ENCODE measurements at places on chromosomes 7 and 10.

GRCh38 chr10:116364868-116365267, 40.6 kb downstream of the CCDC172 start:
- DNase-seq: peak; percentile 45

DNA sequence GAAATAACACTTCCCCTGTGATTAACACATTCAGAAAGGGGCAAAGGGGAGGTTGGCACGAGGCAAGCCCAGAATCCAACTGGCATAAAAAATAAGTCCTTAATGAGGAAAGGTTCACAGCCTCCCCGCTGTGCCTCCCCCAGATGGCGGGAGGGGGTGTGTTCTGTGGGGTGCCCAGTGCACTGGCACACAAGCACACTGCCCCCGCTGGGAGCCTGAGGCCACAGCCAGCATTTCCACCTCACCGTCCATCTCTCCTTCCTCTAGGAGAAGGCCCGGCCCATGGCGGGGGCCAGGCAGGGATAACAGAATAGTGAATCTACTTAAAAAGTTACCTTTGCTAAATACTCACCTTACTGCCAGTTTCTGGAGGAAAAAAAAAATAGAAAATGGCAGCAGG, 43.2 kb downstream of the PRKAG2 start:
- no peak for DNase-seq

- no peak for DNase-seq
Observed at GRCh38 chr7:30159698-30160143, 24.9 kb downstream of the MTURN start.

GRCh38 chr7:135597926-135598305, 40.2 kb downstream of the NUP205 start:
- DNase-seq: no peak

GRCh38 chr10:45599021-45599603, 73.5 kb downstream of the ZFAND4 start:
- DNase-seq: no peak

GRCh38 chr10:95650232-95650631, 6.3 kb downstream of the ALDH18A1 start:
- DNase-seq: no peak

GRCh38 chr10:118732245-118733165, 22.3 kb downstream of the CACUL1 start:
- DNase-seq: no peak

- no peak for DNase-seq
Observed at GRCh38 chr7:154978017-154978416, 24.9 kb downstream of the PAXIP1 start.

DNA sequence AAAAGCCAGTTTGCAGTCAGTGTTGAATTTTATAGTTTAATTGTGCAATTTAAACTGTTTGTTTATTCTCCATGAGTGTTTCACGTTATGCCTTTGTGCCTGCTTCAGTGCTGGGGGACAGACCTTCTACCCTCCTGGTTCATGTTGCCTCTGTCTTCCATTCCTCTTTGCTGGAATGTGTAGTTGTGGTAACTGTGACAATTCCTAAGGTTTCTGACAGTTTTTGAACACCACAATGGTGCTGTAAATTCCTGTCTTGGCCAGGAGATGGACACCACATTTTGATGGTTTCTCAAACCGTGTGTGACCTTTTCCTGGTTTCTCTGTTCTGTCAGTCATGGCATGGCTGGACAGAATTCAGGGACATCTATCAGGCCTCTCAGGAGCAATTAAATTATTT, 201.7 kb downstream of the BICC1 start:
- no peak for DNase-seq

DNA sequence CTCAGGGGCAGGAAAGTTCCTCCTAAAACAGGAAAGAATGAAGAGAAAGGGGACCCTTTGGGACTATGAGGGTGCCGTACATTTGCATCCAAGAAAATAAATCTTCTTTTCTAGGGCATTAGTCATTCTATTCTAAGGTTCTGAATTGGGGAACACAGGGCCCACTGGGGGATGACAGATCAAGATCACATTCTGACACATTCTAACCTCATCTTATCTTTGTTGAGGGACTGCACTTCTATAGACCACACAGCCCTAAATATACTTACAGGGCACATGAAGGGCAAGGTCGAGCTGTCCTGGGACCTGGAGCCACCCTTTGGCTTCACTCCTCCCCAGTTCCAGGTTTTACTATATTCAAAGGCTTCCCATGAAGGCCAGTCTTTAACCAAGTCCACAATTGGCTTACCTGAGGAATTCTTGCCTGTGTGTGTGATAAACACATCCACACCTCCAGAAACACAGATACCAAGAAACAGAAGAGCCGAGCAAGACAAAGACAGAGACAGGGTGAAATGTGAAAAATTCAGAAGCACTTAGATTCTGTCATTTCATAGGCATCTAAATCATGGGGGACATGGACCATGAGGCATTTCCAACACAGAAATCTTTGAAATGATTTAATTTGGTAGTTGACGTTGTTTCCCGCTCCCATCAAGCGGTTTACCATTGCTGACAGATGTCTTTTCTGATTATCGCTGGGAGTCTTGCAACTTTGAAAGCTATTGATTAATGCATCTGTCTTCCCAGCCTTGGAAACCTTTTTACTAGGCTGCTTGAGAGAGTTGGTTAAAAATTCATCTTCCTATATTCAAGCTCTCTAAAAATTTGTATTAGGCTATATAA, 75.8 kb downstream of the CCDC71L start:
- DNase-seq: no peak

DNA sequence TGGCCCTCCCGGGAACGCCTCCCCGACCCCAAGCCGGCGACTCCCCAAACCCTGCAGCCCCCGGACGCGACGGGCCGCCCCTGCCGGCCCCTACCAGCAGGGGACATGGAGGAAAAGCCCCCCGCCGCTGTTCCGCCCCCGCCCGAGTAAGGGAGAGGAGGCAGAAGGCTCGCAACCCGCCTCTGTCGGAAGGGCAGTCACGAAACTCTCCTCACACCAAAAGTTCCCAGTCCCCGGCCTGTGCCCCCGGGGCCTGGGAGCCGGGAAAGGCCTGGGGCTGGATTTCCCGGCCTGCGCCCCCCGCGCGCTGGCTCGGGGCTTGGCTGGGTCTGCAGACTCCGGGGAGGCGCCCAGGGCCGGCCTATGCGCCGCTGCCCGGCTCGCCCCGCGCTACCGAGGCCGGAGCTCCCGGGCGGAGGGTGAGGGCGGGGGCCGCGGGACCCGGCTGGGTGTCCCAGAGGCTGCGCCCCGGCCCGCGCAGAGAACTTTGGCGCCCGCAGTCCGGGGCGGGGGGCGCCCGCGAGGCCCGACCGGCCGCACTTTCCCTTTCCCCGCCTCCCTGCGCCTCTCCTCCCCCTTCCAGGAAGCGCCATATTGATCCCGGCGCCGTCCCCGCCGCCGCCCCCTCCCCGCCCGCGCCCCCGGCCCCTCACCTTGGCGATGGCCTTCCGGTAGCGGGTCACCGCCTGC, 728 bp downstream of the PARD3 start:
- DNase-seq: no peak

DNA sequence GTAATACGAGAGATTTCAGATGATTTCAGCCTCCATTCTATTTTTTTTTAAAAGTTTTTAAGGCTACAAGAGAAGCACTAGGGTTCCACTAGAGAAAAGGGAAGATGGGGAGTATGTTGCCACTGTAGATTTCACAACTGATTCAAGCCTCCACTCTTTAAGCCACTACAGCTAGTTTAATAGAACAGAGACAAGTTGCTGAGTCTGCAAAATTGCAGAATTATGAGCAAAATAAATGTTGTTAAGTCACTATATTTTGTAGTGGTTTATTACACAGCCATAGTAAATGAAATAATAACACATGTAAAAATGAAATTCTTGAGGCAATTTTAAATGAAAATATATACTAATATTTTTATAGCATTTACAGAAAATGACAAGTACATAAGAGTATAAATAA, 96.0 kb upstream of the POT1 start:
- DNase-seq: no peak

DNA sequence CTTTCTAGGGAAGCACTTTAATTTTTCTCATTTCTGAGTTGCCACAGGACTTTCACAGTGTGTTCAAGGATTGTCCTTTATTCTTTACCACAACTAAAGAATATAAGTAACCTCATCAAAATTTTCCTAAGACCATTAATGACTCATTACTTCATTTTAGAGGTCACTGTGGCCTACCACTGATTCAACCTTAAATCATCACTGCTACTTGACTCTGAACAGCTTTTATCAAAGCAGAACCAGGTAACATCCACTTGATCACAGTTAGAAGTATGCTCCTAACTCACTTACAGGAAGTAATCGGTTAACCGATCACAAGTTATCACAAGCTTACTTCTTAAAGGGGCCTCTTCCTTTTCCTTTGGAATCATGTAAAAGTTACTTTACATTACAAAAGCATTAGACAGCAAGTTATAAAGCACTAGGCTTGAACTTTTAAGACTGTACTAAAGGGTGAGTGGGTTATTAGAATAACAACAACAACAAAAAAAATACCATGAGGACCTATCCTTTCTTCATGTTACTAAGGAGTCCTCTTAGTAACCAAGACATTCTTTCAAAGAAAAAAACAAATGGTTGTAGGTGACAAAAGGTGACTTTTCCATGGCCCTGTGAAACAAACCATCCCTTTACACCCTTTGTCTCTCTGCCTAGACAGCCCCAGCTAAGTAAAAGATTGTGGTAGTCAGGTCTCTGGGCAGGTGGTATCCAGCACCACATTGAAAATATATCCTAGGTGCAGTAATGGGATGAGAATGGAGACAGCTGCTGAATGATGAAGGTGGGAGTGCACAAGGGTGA, 40.0 kb upstream of the PDK4 start:
- no peak for DNase-seq

- no peak for DNase-seq
Observed at GRCh38 chr10:110323503-110323902, 18.8 kb upstream of the SMNDC1 start.

- no peak for DNase-seq
Observed at GRCh38 chr10:73439605-73440312, 6.4 kb upstream of the MSS51 start.

- DNase-seq: no peak
Observed at GRCh38 chr7:24654305-24654704, 81.1 kb downstream of the PALS2 start.

DNA sequence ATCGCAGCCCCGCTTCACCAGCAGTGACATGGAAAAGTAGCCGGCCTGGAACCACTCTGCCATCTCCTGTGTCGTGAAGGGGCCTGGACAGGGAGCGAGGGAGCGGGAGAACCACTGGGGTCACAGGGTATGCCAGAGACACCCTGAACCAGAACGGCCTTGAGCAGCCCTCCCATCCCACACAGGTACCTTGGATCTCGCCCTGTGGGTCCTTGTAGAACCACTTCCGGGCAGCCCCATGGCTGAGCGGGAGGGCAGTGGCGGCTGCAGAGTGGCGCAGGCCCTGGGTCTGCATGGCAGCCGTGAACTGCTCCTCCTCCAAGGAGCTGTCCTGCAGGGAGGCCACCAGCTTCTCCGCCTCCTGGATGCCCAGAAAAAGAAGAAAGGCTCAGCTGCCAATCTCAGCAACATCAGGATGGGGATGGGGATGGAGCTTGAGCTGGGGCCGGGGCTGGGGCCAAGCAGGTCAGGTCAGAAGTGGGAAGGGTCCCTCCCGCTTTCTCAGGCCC, 9.5 kb downstream of the GIGYF1 start:
- no peak for DNase-seq

GRCh38 chr7:130008941-130009847, 42.0 kb downstream of the ZC3HC1 start:
- DNase-seq: no peak

DNA sequence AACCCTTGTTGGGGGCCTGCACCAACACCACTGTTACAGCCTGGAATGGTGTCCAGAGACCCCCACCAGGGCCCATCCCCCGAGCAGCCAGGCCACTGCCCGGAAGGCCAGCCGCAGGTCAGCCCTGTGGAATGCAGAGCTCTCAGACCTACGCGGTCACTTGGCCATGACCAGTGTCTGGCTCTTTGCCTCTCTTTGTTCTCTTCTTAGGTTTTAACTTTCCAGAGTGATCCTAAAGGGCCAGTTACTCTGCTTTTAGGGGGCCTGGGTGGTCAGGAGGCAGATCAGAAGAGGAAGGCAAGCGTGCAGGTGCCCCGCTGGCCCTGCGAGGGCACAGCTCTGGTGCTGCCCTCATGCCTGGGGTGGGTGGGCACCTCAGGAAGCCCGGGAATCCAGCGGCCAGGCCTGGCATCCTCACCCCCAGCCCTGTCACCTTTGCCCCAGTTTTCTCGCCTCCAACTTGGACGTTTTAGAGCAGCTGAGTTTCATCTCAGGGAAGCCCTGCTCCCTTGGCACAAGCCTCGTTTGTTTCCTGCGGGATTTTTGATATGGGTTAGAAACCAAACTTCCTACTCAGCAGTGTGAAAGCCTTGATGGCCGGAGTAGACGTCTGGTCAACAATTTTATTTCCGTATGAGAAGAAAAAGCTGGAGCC, 62.5 kb upstream of the CHST15 start:
- no peak for DNase-seq

- no peak for DNase-seq
Observed at GRCh38 chr7:152362128-152362926, 73.5 kb downstream of the KMT2C start.

GRCh38 chr10:125129076-125129458, 31.3 kb downstream of the CTBP2 start:
- no peak for DNase-seq

DNA sequence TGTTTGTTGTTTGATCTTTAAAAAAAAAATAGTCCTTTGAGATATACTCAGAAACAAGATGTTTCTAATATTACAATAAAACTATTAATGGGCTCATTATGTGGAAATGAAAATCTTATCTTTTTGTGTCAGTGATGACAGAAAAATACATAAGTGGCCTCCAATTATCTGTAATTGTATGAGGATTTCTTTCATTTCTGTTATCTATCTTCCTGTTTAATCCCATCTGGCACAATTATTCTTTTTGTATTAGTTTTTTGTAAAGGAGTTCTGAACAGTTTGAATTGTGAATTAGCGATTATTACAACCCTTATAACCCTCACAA, 270.8 kb downstream of the BBS9 start:
- DNase-seq: peak; percentile 21

DNA sequence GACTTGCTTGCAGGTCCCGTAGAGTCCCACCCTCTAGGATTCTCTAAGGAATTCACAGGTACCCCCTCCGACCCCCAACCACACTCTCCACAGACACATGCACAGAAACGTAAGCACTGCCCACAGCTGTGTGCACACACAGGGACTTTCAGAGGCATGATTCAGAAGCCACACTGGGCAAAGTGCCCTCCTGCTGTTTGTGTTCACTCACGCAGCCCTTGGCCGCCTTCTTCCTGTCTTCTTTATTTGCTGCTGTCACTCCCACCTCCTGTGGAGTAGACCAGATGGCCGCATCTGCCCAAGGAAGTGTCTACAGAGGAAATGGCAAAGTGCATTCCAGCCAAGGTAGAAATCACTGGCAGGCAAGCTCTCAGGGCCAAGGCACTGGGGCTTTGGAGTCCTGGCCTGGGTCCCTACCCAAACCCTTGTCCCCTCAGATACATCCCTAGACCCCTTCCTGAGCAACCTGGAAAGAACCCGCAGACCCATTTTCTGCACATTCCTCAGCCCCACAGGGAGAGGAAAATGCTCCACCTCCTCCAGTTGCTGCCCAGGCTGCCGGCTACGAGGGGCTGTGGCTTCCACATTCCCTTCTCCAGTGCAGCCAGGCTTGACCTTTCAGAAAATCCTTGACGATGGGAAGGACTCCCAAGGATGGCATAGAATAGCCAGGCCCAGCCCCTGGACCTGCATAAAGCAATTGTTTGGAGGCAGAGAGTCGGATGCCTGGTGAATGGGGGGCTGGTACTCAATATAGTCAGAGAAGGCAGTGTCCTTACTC, 21.6 kb upstream of the GIMAP8 start:
- no peak for DNase-seq
